ENCODE measurements at places on chromosomes 6 and 20.

GRCh38 chr6:109579361-109579760 is 96.3 kb upstream of the ZBTB24 start:
- no peak for DNase-seq

DNA sequence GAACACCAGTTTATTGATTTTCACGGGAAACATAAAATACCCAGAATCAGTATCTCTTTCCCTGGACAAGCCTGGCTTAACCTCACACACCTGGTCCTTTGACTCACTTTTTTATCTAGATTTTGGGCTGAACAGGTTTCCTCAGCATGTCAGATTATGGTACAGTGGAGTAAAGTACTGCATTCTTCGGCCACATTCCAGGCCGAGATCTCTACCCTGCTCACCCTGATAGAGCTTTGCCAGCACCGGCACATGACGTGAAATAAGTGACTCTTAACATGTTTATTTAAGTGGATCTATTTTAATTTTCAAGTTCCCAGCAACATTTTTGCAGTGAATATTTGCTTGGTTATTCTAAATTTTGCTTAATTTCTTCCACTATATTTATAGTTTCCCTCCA is 79.0 kb upstream of the POPDC3 start:
- DNase-seq = no peak

- no peak for DNase-seq
These were observed 1369.1 kb downstream of the EPHA7 start for GRCh38 chr6:92050216-92050615.

- no peak for DNase-seq
These were observed 458.4 kb downstream of the GRIK2 start for GRCh38 chr6:101851911-101852310.

- DNase-seq = no peak
These were observed 181.1 kb downstream of the RPS12 start for GRCh38 chr6:132995432-132995831.

DNA sequence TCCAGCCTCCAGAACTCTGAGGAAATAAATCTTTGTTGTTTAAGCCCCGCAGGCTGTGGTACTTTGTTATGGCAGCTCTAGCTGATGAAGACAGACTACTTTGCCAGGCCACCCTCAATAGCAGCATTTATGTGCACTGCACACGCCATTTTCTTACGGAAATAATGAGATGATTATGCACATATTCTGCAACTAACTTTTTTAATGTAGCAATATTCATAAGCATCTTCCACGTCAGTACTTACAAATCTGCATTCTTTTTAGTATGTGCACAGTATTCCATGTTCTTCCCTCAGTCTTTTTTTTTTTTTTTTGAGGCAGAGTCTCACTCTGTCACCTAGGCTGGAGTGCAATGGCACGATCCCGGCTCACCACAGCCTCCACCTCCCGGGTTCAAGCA is 46.8 kb upstream of the DSP start:
- no peak for DNase-seq

- DNase-seq = no peak
These were observed 9.8 kb upstream of the BHLHE23 start for GRCh38 chr20:63016514-63017075.

- no peak for DNase-seq
These were observed 347.6 kb upstream of the IMPG1 start for GRCh38 chr6:76420094-76420493.

- DNase-seq = no peak
These were observed 93.3 kb downstream of the SCML4 start for GRCh38 chr6:107730683-107731314.

GRCh38 chr20:58930496-58930895 is 50.6 kb upstream of the NELFCD start:
- no peak for DNase-seq

GRCh38 chr6:154751011-154751800 is 18.0 kb downstream of the SCAF8 start:
- no peak for DNase-seq
